SK-N-DZ (cell line): ENCODE measurements at places on chromosomes 1 and 21.
A peak's percentile ranks its signal among the peaks of the same experiment; 100 is the strongest.

DNA sequence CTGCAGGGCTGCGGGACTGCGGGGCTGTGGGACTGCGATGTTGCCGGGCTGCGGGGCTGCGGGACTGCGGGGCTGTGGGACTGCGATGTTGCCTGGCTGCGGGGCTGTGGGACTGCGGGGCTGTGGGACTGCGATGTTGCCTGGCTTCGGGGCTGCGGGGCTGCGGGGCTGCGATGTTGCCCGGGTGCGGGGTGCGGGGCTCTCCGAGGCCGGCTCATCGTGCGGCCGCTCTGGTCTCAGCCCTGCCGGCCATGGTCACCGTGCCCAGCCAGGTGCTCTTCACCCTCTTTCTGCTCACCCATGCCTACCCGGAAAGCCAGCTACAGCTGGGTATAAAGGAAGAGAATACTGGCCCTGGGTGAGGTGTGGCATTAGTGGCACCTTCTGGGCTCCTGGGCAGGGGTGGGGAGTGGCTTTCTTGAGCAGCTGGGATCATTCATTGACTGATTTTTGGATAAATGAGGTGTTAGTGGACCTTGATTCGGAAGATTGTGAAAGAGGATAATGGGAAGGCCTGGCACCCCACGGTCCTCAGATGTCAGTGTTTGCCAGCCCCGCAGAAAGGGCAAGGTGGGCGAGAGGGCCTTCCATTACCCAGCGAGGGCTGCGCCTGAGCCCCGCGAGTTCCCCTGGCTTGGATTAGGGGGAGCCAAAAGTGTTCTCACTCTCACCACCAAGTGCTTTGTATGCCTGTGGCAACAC lies 36.3 kb downstream of the COQ8A start:
- DNase-seq: no peak

DNA sequence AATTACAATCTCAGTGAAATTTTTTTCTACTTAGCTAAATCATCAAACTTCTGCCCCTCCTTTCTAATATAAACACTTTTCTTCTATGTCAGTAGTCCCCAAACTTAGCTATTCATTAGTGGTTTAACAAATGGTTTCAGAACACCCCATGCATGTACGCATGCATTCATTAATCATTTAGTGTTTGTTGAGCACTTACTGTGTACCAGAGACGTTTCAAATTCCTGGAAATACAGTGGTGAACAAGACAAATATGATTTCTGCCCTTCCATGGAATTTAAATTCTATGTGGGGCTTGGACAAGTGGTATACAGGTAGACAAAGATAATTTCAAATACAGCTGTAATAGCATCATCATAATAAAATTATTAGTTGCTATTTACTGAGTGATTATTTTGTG lies 1.5 kb downstream of the ZBTB40 start:
- no peak for DNase-seq

DNA sequence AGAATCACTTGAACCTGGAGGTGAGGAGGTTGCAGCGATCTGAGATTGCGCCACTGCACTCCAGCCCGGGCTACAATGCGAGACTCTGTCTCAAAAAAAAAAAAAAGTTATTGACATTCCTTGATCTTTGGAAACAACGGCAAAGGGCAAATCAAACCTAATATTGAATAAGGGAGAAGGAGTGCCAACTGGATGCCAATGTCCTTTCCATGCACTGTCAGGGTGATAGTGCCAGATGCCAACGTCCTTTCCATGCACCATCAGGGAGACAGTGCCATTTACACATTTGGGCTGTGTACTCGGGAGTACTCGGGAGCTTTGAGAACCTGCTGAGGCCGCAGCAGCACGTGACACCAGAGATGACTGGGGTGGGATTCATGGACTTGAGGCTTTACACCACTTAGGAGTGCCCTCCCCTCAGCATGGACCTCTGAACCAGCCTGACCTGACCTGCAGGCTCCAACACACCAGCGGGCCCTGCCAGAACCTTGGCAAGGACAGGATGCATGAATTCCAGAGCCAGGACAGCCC lies 34.5 kb upstream of the SOD1 start:
- DNase-seq: no peak

GRCh38 chr1:240572328-240572727 lies 39.6 kb downstream of the GREM2 start:
- DNase-seq: no peak

DNA sequence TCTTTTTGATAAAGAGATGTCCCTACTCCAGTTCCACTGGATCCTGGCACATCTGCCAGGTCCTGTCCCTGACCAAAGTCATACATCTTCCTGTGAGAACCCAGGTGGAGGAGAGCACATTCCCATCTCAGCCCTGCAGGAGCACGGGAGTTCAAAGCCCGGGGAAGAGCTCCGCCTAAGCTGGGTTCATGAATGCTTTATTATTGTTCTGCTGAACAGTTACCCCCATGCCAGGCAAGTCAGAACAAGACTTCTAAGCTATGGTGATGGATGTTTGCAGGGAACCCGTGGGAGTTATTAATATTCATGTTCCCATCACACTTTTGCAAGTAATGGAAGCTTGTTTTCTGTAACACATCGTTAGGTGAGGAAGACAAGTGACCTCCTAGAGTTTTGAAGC lies 62.9 kb downstream of the SEC16B start:
- no peak for DNase-seq

DNA sequence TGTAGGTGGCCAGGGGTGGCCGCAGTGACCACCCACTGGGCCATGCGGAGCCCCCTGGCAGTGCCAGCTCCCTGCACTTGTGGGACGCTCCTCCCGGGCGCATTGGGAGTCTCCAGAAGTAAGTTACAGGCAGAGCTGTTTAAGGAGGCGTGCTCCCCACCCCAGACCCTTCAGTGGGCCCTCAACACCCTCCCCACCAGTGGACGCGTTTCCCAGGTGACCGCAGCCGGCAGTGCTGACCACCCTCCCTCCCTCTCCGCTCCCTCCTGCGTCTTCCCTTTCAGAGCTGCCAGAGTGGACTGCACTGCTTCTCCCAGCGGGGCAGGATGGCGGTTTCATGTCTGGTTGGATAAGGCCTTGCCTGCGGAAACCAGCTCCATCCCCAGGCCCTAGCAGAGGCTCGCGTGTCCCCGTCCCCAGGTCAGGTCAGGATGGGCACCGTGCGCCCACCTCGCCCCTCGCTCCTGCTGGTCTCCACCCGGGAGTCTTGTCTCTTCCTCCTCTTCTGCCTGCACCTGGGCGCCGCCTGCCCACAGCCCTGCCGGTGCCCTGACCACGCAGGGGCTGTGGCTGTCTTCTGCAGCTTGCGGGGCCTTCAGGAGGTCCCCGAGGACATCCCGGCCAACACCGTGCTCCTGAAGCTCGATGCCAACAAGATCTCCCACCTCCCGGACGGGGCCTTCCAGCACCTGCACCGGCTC lies 1.1 kb downstream of the LRRC3 start:
- DNase-seq: no peak

- DNase-seq: no peak
These were observed 1.6 kb upstream of the PDXK start for GRCh38 chr21:43717166-43717853.

DNA sequence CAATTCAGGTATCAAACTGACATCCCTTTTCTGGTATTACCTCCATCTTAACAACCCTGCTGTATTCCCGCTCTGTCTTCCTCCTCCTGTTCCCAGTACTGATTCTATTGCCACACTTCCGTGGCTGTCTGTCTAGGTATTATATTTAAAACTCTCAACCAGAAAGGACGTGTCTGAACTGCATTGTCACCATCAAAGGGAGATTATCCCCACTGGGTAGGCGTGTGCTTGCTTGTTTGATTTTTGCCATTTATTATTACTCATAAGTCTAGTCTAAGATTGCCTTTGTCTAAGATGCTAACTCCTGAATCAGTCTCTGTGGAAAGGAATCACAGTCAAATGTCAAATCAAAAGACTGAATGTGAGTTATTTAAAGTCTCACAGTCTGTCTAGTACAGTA lies 650.1 kb downstream of the KCNT2 start:
- no peak for DNase-seq

DNA sequence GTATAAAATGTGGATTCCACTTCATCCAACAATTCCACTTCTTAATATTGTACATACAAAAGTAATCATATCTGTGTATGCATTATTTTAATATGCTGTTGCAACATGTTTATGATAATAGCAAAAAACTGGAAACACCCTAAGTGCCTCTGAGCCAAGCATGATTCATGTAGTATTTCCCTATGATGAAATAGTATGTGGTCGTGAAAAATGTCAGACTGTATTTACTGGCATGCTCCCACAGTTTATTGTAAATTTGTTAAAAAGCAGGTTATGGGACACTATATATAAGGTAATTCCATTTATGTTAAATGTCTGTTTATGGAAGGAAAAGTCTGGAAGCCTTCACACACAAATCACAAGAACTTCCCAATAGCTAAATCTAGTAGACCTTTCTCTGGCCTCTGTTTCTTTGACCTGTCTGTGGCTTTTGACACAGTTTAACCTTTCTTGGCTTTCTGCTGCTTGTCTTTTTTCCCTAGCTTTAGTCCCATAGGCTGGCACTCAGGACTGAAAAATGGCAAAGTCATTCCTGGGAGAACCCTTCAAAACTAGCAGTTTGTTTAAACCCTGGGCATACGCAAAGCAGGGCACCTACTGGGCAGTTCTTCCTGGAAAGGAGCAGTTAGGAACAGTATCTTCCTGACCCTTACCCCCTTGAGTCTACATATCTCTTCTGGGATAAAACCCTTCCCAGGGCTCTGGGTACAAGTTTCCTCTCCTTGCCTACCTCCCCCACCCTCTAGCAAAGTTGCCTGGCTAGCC lies 65.4 kb upstream of the ARTN start:
- no peak for DNase-seq

DNA sequence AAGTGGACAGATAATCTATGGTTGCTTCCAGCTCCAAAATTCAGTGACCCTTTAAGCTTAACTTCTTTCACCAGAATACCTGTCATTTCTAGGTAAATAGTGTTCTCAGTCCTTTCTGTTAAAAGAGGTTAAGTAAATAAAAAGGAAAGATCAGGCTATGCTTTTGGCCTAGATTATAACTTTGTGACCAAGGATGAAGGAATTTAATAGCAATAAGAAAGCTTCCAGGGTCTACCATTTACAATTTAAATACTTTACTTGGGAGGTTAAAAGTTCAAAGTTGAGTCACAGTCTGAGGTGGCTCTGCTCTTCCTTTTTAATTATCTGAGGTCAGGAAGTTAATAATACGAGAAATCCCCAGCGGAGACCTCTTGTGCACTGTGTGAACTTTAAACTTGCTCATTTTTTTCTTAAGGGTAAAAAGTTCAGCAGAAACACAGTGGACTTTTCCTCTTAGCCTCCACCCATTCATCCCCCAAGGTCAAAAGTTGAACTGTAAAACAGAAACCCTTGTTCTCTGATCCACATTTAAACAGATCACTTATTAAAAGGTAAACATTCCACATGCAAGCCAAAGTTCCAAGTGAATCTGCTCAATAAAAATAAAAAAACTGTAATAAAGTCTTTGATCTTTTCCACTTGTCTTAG lies 187.1 kb downstream of the NRIP1 start:
- DNase-seq: no peak

GRCh38 chr1:155729031-155729898 lies 40.4 kb downstream of the DAP3 start:
- DNase-seq: peak; percentile 79

GRCh38 chr1:1137256-1138045 lies 21.6 kb upstream of the C1orf159 start:
- no peak for DNase-seq

GRCh38 chr1:230167419-230167852 lies 100.4 kb downstream of the GALNT2 start:
- DNase-seq: peak; percentile 62
